Cerebellum (tissue), 4 donors: ENCODE measurements at places on chromosomes 7 and 10.
A peak's percentile ranks its signal among the peaks of the same experiment; 100 is the strongest.

- DNase-seq = no peak
Observed at GRCh38 chr10:10938676-10939075, 79.0 kb upstream of the CELF2 start.

DNA sequence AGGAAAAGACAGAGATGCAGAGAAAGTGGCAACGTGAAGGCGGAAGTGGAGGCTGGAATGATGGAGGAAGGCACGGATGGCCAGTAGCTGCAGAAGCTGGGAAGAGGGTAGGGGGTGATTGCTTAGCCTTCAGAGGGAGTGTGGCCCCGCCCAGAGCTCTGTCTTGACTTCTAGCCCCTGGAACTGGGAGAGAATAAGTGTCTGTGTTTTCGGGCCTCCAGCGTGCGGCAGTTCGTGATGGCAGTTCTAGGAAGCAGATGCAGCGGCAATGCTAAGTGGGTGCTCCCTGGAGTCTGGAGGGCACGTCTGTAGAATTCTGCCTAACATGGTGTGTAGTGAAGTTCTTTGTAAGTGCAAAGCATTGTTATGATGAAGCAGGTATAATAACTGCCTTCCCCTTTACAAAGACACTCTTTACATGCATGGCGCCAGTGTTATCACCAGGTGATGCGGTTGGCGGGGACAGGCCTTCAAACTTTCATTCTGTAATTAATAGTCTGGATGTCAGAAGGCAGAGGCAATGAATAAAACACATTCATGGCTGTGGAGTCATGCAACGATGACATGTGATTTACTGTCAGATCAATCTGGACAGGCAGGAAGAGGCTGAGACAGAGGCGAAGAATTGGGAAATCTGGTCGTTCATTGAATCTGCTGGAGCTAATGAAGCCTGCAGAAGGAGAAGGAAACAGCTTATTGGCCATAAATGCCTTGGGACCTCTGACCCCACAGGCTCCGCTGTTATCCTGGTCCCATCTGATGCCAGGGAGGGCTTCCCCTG lies 228.6 kb downstream of the GLRX3 start:
- DNase-seq = no peak

GRCh38 chr7:21966271-21966670 lies 20.6 kb upstream of the CDCA7L start:
- no peak for DNase-seq

DNA sequence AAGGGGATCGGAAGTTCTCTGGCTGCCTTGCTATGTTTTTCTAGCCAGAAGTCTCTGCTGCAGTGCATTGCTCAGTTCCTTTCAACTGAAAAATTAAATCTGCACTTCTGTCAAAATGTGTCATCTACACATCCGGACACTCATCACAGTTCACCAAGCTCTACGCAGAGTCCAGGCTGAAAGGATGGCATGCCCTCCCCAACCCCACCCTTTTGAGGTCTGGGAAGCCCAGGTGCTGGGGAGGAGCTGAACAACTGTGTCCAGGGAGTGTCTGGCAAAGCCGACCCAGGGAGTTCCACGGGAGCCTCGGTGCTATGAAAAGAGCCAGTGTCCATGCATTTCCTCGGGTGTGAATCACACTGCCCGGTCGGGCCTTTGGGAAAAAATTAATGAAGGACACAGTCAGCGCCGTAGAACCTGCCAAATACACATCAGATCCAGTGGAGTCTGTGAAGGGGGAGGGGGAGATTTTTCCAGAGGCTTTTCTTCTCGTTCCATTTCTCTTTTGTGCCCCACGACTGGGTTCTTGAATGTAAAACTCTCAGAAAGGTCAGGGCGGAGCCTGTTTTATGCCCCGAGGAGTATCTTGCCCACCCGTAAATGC lies 757 bp upstream of the PALS2 start:
- peak; percentile 4 for DNase-seq

GRCh38 chr10:72612203-72612826 lies 13.6 kb downstream of the MICU1 start:
- peak; percentile 21 for DNase-seq

GRCh38 chr10:50312464-50313437 lies 61.4 kb upstream of the ASAH2 start:
- DNase-seq = no peak

- no peak for DNase-seq
Observed at GRCh38 chr7:151168003-151168786, 701 bp upstream of the GBX1 start.

DNA sequence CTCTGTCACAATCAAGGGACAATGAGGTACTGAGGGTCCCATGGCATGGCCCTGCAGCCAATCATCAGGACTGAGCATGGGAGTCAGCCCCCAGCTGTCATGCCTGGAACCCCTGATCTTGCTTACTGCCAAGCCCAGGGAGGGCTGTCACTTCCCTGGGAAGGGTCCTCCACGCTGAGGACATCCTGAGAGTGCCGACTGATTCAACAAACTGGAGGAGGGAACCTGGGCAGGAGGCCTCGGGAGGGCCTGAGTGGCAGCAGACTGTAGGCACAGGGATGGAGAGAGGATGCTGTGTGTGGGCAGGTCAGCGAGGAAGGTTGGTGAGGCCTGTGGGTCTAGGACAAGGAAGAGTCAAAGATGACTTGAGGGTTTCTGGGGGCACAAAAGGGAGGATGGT lies 154.3 kb downstream of the ZNF248 start:
- no peak for DNase-seq

- DNase-seq = no peak
Observed at GRCh38 chr7:150481186-150481920, 30.9 kb downstream of the GIMAP8 start.

GRCh38 chr10:56912043-56912442 lies 551.0 kb upstream of the ZWINT start:
- DNase-seq = no peak

DNA sequence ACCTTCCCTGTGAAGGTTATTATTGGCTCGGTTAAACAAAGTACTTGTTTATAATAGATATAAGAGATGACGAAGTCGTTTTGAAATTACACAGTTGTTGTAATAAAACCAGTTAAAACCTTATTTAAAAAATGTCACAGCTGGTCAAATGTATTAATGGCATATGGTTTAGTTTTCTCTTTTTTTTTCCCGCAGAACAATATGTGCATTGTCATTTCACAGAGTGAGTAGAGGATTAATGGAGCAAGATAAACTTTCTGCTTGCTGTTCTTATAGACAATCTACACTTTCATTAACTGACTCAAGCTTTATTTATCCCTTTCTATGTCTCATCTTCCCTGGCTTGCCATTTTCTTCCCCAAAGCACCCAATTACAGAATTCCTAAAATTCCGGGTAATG lies 404.3 kb upstream of the NPVF start:
- no peak for DNase-seq

DNA sequence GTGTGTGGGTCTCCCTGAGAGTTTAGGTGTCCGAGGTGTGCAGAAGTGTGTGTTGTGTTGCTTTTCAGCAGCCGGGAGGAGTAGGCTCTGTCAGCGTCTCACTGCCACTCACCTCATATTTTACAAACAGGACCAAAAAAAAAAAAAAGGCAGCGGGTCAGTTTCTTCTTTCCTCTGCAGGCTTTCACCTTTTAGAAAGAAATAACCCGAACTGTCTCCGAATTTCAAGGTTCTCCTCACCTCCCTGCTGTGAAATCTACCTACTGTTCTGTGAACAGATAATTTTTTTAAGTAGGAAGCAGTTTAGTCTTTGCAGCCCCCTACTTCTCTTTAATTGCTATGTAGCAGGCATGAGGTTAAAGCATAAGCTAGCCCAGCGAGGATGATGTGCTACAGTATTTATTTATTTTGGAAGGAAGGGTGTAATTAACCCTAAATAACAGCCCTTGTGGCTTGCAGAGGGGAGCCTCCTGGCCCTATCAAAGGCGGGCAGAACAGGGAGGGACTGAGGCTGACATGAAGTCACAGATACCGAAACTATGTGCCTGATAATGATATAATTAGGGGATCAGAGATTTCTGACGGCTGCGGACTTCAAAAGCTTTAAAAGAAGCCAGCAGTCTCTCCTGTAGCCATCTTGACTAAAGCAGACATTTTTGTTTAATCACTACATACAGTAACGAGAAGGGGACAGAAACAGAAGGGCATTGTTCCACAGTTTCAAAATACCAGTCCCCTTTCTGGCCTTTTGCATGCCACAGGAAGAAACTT lies 1.6 kb downstream of the BAMBI start:
- DNase-seq = no peak

DNA sequence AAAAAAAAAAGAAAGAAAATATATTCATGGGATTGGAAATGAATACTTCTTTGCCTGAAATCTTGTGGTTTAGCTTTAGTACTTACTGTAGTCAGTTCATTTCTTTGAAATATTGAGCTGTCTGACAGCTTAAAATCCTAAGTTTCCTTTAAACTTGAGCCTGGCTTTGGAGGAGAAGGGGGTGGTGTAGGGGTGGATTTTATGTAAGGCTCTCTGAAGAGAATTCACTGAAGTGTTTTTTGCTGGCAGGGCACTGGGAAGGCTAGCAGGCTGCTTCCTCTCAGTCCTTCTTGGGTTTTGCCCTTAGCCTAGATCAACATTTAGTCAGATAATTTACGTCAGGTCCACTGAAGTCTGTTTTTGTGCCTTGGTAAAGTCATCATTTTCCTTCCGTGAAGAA lies 516.5 kb downstream of the AUTS2 start:
- DNase-seq = no peak

DNA sequence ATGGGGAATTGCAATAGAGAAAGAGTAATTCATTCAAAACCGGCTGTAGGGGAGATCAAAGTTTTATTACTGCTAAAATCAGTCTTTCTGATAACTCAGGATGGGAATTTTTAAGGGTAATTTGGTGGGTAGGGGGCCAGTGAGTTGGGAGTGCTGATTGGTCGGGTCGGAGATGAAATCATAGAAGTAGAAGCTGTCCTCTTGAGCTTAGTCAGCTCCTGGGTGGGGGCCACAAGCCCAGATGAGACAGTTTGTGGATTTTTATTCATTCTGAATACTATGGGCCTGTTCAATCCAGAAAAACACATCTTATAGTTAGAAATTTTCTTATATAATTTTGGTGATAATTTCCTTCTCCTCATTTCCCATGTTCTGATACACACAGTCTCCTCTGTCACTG lies 25.4 kb downstream of the CALD1 start:
- DNase-seq = no peak

GRCh38 chr7:115125750-115126149 lies 203.9 kb downstream of the MDFIC start:
- DNase-seq = no peak

DNA sequence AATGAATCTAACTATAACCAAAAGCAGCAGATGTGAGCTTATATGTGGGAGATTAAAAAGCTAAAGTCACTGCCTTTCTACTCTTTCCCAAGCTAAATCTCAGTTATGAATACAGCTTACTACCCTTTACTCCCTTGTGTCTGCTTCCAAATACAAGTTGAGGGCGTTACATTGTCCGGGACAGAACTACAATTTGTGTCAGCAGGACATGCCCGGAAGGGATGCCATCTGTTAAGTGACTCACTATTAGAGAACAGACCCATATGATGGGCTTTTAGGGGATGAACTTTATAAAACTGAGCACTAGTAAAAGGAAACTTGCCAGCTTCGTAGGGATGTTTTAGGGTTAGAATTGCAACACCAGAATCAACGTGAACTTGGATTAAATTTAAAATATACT lies 299.7 kb upstream of the CSTF2T start:
- DNase-seq = no peak

DNA sequence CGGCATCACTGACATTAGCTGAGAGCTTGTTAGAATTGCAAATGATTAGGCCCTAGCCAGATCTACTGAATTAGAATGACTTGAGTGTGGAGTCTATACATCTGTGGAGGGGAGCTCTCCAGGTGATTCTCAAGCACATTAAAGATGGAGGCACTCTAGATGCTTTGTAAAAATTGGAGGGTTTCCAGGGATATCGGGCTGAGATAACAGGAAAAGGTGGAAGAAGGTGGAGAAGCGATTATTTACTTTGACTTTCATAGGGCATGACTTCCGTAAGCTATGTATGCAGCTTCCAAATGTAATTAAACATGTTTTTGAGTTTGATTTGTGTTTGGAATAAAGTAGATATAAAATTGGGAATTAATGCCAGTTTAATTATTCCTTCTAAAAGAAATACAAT lies 235.0 kb upstream of the PTN start:
- no peak for DNase-seq

DNA sequence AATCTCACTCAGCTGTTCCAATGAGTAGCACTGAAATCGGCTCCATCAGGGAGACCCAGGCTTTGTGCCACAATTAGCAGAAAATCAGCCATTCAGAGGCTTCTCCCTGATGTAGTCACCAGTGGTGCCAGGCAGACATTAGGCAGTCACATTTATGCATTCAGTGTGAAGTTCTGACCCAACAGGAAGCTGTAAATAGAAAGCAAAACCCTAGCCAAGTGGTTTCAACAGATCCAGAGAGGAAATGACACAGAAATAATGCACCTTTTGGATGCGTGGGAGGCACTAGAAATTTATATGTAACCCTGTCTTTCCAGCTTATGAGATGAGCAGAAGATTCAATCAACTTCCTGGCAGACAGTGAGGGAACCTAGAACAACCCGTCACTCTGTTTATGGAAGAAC lies 186.4 kb downstream of the PDE1C start:
- DNase-seq = peak; percentile 30

DNA sequence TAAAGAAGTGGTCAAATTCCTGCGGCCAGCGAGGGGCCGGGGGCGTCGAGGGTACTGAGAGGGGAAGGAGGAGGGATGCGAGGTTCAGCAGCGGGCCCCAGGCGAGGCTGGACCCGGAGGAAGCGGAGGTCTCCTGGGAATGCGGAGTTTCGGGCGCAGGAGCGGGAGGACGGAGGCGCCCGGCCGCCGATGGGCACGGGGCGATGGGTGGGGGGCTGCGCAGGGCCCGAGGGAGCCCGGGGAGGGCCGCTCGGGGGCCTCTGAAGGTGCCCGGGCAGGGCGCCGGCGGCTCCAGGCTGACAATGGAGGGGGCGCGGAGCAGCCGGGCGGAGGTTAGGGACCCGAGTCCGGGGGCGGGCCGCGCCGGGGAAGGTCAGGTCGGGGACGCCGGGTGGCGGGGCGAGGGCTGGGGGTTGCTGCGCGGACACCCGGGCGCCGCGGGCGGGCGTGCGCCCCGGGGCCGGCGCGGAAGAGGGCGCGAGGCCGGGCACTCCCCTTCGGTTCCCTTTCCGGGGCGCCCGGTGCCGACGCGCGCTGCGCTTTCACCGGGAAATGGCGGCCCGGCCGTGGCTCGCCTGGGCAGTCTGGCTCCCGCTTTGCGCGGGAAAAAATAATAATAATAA lies 683 bp downstream of the MACROH2A2 start:
- peak; percentile 38 for DNase-seq

DNA sequence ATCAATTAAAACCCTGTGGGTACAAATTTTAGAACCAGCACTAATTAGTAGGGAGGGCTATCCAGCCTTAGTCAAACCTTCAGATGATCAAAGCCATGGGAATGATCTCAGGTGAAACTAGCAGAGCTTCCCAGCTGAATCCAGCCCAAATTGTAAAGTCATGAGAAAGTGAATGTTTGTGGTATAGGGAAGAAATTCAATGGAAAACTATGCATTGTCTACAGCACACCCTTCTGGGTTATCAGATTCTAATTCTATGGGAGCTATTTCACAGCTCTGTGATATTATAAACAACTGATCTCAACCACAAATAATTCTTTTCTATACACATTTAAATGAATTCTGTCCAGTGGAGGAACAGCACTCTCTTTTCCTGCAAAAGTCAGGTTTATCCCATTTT lies 24.6 kb upstream of the BMPER start:
- no peak for DNase-seq
